Effector memory CD4-positive, alpha-beta T cell (primary cell): ENCODE measurements at places on chromosomes 7 and 10.

GRCh38 chr10:118582511-118582910, 12.9 kb downstream of the PRLHR start:
- no peak overlapping the region for H3K4me3 ChIP-seq
- H3K36me3 ChIP-seq = no peaks in the 10 kb centered on the region
- no peak for DNase-seq

- no peaks in the 10 kb centered on the region for H3K36me3 ChIP-seq
- no peak overlapping the region for H3K27ac ChIP-seq
- DNase-seq = no peak
- H3K4me3 ChIP-seq = no peak overlapping the region
These were observed 227.6 kb upstream of the NPSR1 start for GRCh38 chr7:34430456-34430855.

- H3K36me3 ChIP-seq = no peaks in the 10 kb centered on the region
- no peaks in the 10 kb centered on the region for H3K4me1 ChIP-seq
- DNase-seq = no peak
These were observed 18.7 kb upstream of the ARHGAP12 start for GRCh38 chr10:31947144-31947926.

- no peak for DNase-seq
- H3K4me3 ChIP-seq = peak overlapping the region; percentile 74
- H3K4me1 ChIP-seq = peaks cover 31% of the 10 kb centered on the region
These were observed 594 bp downstream of the ZNF503 start for GRCh38 chr10:75400771-75401568.

GRCh38 chr7:52085610-52086009, 769.0 kb upstream of the COBL start:
- DNase-seq = no peak
- no peaks in the 10 kb centered on the region for H3K36me3 ChIP-seq
- no peak overlapping the region for H3K27ac ChIP-seq

- H3K27ac ChIP-seq = no peak overlapping the region
- DNase-seq = no peak
- no peaks in the 10 kb centered on the region for H3K27me3 ChIP-seq
These were observed 98.1 kb downstream of the MBL2 start for GRCh38 chr10:52674474-52674873.

DNA sequence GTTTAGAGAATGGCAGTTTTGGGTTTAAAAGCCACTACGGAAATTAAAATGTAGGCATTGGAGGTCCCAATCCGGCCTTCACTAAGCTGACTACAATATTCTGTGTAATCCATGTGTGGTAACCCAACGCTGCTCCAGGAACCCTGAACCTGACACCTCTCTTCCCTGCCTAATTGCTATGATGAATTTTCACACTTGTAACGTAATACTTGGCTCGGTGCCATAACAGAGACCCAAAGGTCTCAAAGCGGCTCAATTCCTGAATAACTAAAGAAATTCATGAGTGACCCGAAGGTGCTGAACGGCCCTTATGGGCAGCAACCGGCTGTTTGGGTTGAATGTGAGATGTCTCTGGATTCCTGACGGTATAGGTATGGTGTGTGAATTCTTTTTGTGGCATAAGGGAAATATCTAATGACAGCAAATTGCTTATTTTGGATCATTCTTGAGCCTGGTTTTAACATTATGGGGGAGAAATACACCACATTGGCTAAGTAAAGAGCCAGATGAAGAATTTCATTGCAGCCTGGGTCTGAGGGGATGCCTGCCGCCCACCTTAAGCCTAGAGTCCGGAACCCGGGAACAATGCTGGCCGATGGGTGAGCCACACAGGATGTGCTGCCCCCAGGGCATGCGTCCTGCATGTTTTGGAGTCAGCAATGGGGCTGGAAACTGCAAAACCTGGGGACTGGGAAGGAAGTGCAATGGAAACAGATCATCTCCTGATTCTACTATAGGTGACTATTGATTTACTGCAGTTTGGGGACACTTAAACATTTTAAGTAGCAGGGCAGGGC, 69.7 kb upstream of the FZD8 start:
- no peaks in the 10 kb centered on the region for H3K36me3 ChIP-seq
- no peak for DNase-seq
- H3K4me1 ChIP-seq = no peaks in the 10 kb centered on the region
- no peak overlapping the region for H3K27ac ChIP-seq

GRCh38 chr10:53894145-53894544, 906.9 kb downstream of the PCDH15 start:
- DNase-seq = no peak
- no peak overlapping the region for H3K4me3 ChIP-seq
- no peaks in the 10 kb centered on the region for H3K4me1 ChIP-seq
- no peaks in the 10 kb centered on the region for H3K27me3 ChIP-seq
- H3K36me3 ChIP-seq = no peaks in the 10 kb centered on the region

- no peaks in the 10 kb centered on the region for H3K27me3 ChIP-seq
- H3K36me3 ChIP-seq = no peaks in the 10 kb centered on the region
- no peak overlapping the region for H3K27ac ChIP-seq
- no peak overlapping the region for H3K4me3 ChIP-seq
- H3K4me1 ChIP-seq = no peaks in the 10 kb centered on the region
- no peak for DNase-seq
These were observed 144.2 kb downstream of the PRPF18 start for GRCh38 chr10:13730956-13731355.
